ENCODE measurements at places on chromosomes 16 and 17.

DNA sequence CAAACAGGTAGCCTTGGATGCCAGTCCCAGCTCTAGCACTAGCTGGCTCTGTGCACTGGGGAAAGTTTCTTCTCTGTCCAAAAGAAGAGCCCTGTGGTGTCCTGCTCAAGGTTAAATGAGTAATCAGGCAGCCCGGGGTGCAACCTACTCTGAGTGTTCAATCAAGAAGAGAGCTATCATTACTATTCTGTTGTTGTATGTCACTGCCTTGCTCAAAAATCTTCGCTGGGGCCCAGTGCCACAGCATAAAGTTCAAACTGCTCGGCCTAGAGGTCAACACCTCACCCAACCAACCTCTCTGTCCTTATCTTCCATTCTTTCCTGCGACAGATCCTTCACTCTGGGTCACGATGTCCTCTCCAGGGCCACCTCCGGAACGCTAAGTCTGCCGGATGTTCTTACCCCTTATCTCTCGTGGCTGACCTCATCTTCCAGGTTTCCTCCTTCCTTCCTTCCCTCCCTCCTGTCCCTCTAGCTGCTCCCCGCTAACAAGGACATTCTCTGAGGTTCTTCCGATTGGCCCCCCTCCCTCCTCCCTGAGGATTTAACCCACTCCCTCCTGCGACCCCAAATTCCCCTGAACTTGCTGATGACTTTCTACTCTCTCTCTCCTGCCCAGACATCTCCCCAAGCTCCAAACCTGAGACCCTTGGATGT lies 4.4 kb downstream of the FDXR start:
- DNase-seq = no peak

- DNase-seq = no peak
These were observed 25.6 kb upstream of the ABCA10 start for GRCh38 chr17:69254187-69254586.

GRCh38 chr17:78828470-78829185 lies 12.0 kb downstream of the USP36 start:
- DNase-seq = no peak

GRCh38 chr16:89708481-89708931 lies 7.0 kb upstream of the SPATA2L start:
- DNase-seq = no peak

DNA sequence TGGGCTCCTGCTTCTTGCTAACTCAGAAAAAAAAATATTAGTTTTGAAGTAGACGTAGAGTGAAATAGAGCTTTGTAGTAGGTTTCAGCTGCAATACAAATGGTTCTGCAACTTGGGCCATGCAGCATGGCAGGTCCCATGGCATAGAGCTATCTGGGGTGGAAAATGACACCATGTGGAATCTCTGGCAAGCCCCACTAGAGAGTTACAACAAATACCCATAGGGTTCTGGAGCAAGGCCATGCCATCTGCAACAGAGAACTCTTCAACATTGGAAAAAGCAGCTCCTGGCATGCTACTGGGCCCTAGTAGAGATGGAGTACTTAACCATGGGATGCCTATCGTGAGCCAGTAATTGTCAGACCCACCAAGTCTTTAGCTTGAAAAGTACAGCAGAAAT lies 25.3 kb upstream of the RBBP6 start:
- DNase-seq = no peak

DNA sequence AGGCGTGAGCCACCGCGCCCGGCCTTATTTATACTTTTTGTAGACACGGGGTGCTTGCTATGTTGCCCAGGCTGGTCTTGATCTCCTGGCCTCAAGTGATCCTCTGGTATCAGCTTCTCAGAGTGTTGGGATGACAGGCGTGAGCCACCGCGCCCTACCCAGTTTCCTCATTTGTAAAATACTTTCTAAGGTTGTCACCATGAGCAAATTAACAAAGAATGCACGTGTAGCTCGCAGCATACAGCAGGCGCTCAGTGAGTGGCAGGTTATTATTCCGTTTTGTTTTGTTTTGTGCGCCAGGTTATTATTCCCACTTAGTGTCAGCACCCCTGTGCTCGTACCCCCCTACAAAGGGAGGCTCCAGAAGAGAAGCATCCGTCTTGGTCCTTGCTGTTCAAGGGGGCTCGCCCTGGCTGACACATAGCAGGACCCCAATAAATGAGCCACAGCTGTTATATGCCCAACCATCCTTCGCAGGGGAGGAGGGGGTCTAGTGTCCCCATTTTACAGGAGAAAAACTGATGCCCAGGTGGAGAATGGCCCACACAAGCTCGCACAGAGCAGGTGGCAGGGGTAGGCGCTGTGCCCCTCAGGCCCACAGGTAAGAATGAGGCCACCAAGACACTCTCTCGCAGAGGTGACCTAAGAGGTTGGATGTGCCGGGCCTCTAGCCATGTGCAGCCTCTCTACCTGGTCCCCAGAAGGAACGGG lies 686 bp upstream of the MIEF2 start:
- no peak for DNase-seq

- DNase-seq = no peak
These were observed 58.6 kb upstream of the ZFHX3 start for GRCh38 chr16:73106329-73107034.

DNA sequence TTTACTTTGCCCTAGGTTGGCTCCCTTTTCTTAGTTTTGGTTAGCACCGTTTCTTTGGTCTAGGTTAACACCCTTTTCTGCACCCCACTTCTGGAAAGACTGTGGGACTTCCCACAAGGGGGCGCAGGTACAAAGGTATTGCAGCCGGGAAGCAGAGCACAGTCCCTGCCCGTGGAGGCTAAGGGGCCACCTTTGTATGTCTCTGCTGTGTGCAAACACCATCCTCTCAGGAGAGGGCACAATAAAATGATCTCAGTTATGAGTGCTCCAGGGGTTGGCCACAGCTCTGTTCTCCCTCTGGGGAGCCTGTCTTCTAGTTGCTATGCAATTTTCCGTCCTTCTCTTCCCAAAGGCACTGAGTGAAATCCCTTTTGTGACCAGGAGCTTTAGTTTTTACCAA lies 28.4 kb upstream of the TMC5 start:
- no peak for DNase-seq

DNA sequence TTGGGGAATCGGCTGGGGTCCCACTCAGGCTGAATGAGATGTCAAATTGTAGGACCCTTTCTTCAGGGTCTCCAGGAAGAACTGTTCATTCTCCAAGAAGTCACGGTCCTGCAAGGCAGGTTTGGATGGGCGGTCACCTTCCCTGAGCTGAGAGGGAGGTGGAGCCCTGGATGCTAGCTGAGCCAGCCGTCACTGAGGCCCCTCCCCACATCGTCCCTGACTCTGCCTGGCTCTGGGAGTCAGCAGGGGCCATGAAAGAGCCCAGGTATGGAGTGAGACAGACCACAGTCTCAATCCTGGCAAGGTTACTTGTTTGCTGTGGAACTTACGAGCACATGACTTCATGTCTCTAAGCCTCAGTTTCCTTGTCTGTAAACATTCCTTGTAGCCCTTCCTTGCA lies 6.0 kb upstream of the MRPL38 start:
- DNase-seq = no peak

GRCh38 chr16:85555719-85556455 lies 57.2 kb upstream of the GSE1 start:
- DNase-seq = no peak

DNA sequence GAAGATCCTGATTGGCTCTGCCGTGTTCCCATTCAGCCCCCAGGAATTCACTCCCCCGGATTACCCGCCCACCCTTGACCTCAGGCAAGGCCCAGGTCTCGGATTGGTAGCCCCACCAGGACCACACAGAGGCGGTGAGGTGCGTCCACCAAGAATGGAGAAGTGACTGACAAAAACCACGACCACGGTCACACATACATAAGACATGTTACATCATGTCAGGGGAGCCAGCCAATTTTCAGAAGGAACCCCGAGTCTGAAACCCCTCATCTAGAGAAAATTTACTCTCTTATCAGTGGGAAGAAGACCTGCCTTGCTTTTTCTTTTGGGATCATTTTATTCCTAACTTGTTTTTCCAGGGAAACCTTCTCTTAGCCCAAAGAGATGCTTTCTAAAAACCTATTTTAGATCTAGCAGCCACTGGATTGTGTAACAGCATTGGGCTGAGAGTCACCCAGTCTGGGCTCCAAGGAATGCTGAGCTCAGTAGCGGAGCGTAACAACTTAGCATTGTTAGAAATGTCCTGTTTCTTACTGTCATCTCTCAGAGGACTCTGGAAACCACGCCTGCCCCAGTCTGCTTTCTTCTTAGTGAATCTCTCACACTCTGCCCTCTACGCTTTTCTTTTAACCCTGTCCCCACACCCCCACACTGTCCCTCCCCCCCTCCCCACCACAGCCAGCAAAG lies 164.1 kb downstream of the CMIP start:
- no peak for DNase-seq

DNA sequence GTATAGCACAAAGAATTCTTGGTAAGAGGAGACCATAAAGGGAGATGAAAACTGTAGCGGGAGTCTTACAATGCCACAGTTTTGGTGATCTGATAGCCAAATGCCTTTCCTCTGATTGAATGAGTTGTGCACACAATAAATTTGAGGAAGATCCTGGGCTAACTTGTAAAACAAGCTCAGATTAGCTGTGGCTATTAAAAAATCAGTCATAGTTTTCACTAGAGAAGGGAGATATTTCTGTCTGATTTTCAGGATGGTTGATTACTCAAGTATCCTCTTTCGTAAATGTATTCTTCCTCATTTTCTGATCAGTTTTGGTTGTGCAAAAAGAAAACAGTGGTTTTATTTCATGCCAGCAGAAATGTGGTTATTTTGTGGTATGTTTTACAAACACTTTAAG lies 9.1 kb upstream of the METTL9 start:
- no peak for DNase-seq

- DNase-seq = no peak
These were observed 18.1 kb downstream of the SPOP start for GRCh38 chr17:49659661-49660382.

- DNase-seq = no peak
These were observed 8.1 kb downstream of the C16orf54 start for GRCh38 chr16:29737713-29738112.

DNA sequence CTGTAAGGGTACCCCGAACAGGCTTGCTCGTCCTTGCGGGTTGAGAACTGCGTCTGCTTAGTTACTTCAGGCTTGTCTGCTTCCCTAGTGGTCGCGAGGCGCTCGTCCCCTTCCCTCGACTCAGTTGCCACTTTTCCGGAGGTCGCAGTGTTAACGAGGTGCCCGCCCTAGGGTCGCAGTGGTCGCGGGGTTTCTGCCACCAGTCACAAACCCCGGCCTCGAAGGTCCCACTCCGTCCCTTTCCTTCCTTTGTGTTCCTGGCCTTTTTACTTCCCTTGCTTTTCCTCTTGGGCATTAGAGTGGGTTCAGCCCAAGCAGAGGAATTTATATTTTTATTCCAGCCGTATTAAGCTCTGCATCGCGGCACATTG lies 299 bp downstream of the NUP85 start:
- DNase-seq = no peak

- no peak for DNase-seq
These were observed 10.0 kb upstream of the PHLPP2 start for GRCh38 chr16:71734511-71734910.

DNA sequence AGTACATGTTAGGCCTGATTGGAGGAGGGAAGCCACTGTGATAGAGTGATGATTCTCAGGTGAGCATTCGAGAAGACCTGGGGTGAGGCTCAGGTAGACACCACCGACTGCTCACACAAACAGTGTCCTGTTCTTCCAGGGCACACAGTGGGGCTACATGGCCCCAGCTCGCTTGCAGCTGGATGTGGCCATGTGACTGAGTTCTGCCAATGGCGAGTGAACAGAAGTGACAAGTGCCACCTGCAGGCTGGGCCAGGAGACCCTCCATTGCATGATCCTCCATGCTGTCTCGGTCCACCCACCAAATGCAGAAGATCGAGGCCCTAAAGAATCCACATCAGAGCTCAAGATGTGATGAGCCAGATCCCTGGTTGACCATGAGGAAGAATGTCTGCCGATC lies 6.2 kb downstream of the CES5A start:
- DNase-seq = no peak

DNA sequence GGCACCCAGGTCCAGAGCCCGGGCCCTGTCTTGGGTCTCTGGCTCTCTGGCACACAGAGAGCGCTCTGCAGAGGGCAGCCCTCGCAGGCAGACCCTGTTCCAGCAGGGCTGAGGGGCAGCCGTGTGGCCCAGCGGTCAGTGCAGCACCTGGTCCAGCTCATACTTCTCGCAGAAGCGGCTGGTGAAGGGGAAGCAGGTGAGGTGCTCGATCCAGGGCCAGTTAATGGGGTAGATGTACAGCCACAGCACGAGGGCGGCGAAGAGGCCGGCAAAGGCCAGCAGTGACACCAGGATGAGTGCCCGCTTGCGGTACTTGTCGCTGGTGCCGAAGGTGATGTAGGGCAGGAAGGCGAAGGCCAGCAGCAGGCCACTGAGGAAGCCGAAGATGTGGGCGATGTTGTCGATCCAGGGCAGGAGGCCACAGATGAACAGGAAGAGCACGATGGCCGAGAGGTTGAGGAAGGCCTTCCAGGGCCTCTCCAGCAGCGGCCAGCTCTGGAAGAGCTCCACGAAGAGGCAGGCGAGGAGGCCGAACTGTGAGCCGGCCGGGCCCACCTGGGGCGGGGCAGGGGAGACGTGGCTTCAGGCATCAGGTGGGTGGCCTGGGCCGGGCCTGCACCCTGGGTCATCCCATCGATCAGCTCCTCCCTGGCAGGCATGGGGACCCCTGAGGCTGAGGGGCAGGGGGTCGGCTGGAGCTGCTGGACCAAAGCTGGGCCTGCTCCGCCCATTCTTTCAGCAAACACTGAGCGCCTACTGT lies 4.3 kb downstream of the AANAT start:
- DNase-seq = no peak

DNA sequence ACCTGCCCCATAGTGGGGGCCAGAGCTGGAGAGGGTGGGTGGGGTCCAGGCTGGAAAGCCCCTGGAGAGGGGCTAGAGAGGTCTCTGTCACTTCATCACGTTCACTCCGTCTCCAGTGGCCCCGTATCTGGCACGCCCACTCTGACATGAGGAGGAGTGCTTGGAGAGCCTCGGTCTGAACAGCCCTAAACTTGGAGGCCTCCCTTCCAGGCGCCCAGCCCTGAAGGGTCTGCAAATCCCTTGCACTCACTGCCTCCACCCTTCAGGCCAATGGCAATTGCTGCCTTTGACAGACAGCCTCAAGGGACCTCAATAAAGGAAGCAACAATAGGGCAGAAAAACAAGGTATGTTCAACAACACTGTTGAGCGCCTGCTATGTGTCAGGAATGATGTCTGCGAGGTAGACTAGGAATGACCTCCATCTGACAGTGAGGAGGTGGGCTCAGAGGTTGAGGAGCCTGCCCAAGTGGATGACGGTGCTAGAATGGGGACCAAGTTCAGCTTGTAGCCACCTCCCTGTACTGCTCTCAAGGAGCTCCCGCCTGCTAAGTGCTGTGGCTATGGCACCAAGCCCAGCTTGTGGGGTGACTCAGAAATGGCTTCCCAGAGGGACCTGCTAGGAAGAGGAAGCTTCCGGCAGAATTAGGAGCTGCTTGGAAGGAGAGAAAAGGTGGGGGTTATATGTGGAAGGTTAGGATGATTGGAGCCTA lies 2.9 kb upstream of the EPX start:
- DNase-seq = no peak

- no peak for DNase-seq
These were observed 1.2 kb downstream of the RTN4RL1 start for GRCh38 chr17:2023692-2024571.

DNA sequence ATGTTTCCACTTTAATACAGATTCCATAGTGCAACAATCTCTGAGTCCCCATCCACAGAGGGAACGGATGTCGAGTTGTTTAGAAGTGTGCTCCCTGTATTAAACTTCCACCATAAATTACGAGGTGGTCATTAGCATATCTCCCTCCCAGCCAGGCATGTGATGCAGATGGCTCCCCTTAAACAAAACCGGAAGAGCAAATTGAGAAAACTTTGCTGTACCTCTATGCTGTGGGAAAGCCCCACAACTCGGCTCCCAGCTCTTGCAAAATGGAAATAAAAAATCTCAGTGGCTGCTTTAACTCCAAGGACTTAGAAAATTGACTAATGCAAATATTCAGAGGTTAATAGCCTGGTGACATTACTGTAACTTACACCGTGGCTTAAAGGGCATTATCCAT lies 290.9 kb downstream of the MAF start:
- DNase-seq = no peak
